ENCODE measurements at places on chromosomes 5 and 9.
A peak's percentile ranks its signal among the peaks of the same experiment; 100 is the strongest.

- no peak for DNase-seq
Observed at GRCh38 chr5:5018578-5018970, 121.6 kb upstream of the ADAMTS16 start.

DNA sequence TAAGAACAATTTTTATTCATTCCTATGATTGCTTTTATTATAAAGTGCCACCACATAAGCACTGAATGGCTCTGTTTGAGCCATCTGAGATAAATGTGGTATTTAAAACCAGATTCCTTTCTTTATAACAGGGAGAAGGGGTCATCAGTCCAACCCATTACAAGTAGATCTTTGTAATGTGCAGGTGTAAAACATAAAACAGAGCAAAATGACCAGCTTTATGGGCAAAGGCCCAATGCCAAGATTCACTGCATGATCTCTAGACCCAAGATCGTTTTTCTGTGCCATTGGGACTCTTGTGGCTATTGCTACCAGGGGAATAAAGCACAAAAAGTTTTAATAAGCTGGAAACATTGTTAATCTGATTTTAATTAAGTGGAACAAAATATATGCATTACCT, 469.9 kb downstream of the PRR16 start:
- no peak for DNase-seq

- DNase-seq = no peak
Observed at GRCh38 chr9:69380301-69380700, 55.3 kb downstream of the ENTREP1 start.

DNA sequence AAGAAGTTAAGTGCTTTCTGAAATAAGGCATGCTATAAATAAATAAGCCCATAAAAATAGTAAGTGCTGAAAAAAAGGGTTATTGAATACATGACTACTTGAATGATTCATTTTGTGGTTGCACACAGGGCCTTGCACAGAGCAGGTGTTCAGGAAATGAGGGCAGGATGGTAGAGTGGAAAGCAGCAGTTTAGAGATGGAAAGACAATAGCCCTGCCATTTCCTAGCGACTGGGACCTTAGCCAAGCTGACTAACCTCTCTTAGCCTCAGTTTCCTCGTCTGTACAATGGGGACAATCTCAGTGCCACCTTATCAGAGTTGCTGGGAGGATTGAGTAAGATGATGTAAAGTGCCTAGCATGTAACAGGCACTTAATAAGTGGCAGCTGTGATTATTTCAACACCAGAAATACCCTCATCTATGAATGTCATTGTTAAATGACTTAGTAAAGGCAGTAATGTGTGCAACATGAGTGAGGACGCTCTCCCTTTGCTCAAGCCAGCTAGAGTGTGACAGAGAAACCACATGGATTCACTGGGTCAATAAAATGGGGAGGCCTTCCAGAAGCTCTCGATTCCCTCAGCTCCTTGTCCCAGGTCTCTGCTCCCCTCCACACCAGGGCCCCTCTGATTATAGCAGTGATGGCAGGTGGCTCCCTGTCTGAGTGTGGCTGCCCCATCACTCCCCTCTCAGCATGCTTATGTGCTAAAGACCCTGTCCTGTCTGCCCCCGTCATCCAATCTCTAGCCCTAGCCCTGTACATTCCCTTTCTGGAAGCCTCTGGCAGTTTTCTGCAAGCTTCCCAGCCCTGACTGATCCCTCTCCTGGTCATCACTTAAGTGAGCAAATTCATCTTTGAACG, 16.0 kb upstream of the PHF19 start:
- no peak for DNase-seq

- DNase-seq = peak; percentile 16
Observed at GRCh38 chr9:38621434-38622287, 1.3 kb upstream of the ANKRD18A start.

Data from stimulated activated CD8-positive, alpha-beta memory T cell treated with anti-CD3 and anti-CD28 coated beads, Interleukin-4, amount 100 ng/mL, for 24 hours (primary cell).